Right ventricle myocardium superior (tissue), 1 donor: ENCODE measurements at places on chromosomes 11 and 22. TPM values are rescaled to one million over a fixed set of nuclear protein-coding genes. Genes with fewer than 3 reads are reported as not detected.

PAMR1 gene
- total RNA-seq: 14.5 TPM

APOBEC3F gene
- 4.1 TPM for total RNA-seq

OR6T1 gene
- total RNA-seq: not detected

MEI1 gene
- not detected for total RNA-seq

OR6A2 gene
- total RNA-seq: not detected

SCARF2 gene
- 2.6 TPM for total RNA-seq

TESMIN gene
- 0.46 TPM for total RNA-seq

OR11H1 gene
- total RNA-seq: not detected

CYTH4 gene
- 7.0 TPM for total RNA-seq

DNA sequence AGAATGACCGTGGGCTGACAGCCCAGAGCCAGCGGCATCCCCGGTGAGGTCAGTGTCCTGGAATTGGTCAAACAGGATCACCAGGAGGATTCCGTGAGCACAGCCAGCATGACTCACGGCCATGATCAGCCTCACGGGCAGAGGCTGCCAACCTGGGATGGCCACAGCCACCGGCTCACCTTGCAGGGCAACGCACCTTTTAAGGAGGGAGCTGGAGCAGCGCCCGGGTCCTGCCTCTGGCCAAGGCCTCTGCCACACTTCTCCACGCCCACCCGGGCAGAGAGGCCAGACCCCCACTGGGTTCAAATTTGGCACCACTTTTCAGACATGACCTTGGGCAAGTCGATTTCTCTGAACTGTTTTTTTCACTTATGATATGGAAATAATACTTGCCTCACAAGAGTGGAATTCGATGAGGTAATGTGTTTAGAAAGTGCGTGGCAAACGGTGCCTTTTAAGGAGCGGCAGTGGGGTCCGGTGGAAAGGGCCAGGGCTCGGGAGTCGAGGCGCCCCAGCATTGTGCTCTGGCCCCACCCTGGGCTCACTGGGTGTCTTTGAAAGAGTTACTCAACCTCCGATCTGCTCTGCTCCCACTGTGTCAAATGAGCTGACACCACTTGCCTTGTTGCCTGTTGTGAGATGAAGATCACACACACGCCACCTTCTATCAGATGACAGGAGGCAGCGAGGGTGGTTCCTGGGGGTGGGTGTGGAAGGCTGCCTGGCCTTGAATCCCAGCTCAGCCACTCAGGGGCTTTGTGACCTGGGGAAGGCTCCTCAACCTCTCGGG is 16.0 kb downstream of the TXN2 start:
- DNase-seq: peak; percentile 81

DNA sequence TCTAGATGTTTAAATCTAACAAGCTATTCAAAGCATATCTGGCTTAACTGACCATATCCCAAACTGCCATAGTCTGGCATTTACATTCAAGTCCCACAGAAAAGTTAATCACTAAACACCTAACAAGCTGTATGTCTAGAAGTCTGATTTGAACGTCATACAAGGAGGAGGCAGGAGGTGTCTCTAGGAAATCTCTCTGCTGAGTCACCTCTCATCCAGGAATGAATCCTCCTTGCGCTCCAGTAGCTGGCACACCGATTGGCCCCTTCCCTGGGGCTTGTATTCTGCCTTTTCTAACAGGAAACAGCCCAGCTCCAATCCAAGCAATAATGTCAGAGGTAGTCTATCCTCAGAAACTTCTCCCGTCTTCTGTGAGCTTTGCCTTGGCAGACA is 31.8 kb downstream of the FEZ1 start:
- no peak for DNase-seq

- DNase-seq: no peak
Measured at GRCh38 chr22:39570226-39570625, 327 bp upstream of the CACNA1I start.

DNA sequence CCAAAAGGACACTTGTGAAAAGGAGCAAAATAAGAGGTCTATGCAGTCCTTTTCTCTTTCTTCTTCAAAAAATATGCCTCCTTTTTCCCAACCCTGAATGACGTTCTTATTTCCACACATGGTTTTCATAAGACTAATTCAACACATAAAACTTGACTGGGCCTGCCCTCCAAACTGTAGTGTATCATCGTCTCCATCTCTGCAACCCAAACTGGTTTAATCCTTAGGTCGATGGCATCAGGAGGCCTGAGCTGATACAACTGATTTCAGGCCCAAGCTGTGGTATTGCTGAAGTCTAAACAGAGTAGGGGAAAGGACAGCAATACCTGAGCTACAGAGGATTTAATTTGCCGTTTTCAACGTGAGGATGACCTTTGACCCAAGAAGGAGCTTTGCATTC is 130.0 kb upstream of the MTNR1B start:
- no peak for DNase-seq

DNA sequence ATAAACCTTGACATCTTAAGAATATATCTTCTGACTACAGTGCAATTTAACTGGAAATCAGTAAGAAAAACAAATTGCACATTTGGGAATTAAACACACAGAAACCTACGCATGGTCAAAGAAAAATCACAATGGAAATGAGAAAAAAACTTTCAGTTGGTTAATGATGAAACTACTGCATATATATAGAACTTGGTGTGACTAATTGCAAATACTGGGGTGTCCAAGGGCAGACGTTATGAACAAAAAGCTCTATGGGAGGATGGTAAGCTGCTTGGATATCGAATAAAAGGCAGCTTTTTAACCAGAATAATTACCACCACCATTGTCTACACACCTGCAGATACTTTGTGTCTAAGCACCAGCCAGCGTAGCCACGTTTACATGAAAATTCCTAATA is 791 bp downstream of the GDPD4 start:
- no peak for DNase-seq

DNA sequence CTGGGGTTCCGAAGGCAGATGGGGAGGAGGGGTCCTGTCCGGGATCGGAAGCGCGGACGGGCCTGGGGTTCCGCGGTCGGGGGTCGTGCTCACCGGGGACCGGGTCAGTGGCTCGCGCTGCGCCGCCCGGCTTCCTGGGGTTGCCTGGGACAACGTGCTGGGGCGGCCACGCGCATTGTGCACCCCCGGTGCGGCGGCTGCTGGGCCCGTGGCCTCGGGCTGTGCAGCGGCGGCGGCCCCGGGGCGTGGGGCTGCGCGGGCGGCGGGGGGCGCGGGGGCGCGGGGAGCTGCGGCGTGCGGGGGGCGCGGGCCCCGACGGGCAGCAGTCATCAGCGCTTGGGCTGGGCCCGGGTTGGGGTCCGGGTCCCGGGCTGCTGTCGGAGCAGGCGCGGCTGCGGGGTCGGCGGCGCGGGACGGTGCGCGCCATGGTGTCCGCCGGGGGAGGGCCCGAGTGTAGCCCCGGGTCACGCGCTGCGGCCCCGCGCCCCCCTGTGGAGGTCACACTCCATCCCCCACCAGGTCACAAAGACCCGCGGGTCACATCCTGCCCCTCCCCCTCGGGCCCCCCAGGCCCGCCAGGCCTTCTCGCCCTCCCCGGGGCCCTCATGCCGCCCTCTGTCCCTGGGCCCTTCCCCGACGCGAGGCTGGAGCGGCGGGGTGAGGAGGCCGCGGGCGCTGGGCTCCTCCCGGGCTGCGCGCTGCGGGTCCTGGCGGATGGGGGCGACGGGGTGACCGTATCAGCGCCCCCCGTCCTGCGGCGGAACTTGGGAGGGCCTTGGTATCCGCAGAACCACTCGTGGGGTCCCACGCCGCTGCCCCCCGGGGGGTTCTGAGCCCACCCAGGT is at the start of gene TTLL8:
Gene TTLL8, minus strand, starts transcription at position 238 of the 845 bp plus-strand sequence.
- peak; percentile 34 for DNase-seq

GRCh38 chr11:125404157-125404810 is 91.8 kb downstream of the FEZ1 start:
- DNase-seq: no peak

GRCh38 chr11:33089776-33090175 is 50.4 kb downstream of the TCP11L1 start:
- DNase-seq: no peak

- no peak for DNase-seq
Measured at GRCh38 chr11:32316232-32316631, 119.1 kb downstream of the WT1 start.

DNA sequence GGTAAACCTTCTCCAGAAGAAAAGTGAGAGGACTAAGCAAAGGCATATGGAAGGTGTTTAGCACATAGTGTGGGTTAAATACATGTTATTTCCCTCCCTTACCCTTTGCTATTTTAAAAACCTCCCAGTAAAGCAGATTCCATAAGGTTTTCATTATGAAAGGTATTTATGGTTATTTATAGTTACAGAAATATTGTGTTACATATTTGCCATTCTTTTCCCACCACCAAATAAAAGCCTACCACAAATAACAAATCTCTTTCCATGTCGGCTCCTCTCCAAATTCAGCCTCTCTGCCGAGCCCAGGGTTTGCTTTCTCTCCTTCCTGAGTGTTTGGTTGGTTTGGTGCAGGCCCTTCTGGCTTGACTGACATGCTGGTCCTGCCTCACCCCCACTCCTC is 64.4 kb downstream of the INSC start:
- DNase-seq: no peak

- no peak for DNase-seq
Measured at GRCh38 chr11:115718106-115718505, 213.9 kb upstream of the CADM1 start.

GRCh38 chr11:134517621-134518293 is 105.7 kb upstream of the B3GAT1 start:
- peak; percentile 25 for DNase-seq

GRCh38 chr11:113113801-113114704 is 152.8 kb downstream of the NCAM1 start:
- peak; percentile 63 for DNase-seq

- no peak for DNase-seq
Measured at GRCh38 chr11:45247433-45247832, 38.7 kb downstream of the SYT13 start.

DNA sequence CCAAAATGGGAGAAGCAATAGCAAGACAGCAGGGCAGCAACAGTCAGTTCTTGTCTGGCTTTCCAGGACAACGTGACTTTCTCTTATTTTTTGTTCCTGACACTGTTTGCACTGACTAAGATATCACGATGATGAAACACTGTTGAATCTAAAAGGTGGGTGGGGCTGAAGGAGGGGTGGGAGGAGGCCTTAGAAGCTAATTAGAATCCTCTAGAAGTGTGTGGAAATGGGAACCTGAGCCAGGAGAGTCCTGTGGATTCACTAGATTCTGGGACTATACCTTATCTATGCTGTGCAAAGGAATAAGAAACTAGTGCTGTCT is 300.3 kb downstream of the ST3GAL4 start:
- no peak for DNase-seq

DNA sequence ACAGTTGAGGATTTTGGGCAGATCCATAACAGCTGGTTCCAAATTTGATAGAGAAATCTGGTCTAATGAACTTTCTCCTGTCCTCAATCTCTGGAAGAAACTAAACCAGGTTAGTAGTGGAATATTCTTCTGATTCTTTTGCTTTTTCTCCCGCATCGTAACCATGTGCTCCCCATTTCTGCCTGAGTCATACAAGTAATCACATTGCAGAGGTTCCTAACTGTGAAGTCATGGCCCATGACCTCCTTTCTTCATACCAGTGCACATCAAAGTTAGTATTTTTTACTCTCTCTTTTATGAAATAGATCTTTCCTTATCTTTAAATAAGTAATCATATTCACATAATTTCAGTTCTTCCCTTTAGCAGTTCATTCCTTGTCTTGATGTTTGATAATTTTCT is 249.0 kb downstream of the DYNC2H1 start:
- no peak for DNase-seq

GRCh38 chr11:28393348-28393747 is 285.2 kb downstream of the METTL15 start:
- DNase-seq: peak; percentile 58

- DNase-seq: no peak
Measured at GRCh38 chr11:84857746-84858145, 769.4 kb downstream of the DLG2 start.

DNA sequence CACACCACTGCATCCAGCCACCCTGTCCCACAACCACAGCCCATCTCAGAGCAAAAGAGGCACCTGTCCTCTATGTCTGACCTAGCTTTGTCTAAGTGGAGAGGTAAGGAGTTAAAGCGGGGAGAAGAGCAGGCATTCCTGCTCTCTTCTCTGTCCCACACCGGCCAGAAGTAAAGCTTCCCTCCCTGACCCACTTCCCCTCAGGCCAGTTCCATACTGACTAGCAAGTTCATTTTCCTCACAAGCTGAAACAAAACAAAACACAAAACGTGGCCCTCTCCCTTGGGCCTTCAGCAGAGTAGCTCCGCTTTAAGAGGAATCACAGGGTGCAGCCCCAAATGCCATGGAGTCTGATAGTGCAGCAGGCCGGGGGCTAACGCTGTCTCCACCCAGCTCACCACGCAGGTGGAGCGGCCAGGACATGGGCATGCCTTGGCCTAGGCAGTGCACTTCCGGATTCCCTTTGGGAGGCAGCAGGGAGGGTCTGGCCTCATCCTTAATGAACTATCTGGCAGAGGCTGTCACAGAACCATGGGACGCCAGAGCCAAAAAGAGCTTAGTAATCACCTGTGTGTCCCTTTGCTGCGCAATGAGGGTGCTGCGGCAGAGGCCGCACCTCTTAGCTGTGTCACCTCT is 34.0 kb downstream of the FLI1 start:
- DNase-seq: no peak

DNA sequence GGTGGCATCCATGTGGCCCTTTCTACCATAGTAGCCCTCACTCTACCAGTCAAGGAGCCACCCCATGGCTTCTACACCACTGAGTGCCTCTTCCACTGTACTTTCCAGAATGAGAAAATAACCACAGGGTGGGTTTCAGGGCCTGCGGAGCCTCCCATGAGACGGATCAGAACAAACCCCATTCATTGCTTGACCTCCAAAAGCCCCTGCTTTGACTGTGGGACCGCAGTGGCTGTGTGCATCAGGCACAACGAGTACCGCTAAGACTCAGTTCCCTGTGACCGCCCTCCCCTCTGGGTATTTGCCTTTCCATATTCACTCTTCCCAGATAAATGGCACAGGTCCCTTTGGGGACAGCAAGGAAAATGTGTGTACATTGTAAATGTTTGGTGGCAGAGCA is 11.5 kb upstream of the MRGPRF start:
- DNase-seq: no peak

DNA sequence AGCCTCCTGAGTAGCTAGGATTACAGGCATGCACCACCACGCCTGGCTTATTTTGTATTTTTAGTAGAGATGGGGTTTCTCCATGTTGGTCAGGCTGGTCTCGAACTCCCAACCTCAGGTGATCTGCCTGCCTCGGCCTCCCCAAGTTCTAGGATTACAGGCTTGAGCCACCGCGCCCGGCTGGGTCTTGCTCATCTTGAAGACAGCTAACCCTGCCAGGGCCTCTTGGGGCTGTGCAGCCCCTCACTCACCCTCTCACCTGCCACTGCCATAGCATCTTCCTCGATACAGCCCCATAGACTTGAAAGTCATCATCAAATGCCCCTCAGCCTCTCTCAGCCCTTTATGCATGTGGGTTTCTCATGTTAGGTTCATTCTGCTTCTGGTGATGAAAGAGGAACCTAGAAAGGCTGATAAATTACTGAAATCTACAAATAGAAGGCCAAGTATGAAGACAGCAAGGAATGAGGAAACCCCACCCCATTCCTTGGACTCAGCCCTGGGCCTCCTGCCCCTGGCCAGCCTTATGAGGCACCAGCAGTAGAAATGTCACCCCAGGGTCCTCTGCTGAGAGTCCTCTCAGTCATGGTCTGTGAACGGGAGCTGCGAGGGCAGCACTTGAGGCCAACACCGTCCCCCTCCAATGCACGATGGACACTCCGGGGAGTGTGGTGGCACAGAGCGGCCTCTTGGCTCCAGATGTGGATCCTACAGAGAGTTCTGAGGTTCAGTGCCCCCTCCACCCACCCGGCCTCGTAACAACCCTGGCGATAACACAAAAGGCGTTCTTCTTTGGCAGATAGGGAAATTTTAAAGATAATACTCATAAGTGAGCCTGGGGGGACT is 24.8 kb downstream of the SCGB1A1 start:
- peak; percentile 65 for DNase-seq

- DNase-seq: peak; percentile 84
Measured at GRCh38 chr11:10366568-10367331, 61.9 kb downstream of the ADM start.
